ENCODE measurements at places on chromosomes 16 and 17.

DNA sequence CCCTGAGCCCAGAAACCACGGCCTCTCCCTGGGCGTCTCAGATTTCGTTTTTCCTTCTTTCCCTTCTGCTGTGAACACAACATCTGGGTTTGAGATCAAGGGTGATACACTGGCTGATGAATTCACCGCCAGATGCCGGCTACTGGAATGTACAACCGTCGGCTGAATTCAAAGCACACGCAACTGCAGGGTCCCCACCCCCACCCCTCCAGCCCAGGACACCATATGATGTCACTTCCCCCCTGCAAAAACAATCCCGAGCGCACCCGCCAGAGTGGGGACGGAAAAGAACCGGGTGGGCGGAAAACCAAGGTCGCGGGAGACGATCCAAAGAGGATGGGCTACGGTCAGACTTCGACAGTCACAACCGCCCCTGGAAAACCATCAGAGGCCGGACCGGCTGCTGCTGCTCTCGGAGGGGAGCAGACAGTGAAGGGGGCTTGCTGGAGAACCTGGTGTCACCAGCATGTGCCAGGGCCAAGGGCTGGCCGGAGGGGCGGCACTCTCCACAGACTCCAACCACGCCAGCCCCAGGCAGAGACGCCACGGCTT, 23.3 kb downstream of the CEP295NL start:
- DNase-seq = no peak

DNA sequence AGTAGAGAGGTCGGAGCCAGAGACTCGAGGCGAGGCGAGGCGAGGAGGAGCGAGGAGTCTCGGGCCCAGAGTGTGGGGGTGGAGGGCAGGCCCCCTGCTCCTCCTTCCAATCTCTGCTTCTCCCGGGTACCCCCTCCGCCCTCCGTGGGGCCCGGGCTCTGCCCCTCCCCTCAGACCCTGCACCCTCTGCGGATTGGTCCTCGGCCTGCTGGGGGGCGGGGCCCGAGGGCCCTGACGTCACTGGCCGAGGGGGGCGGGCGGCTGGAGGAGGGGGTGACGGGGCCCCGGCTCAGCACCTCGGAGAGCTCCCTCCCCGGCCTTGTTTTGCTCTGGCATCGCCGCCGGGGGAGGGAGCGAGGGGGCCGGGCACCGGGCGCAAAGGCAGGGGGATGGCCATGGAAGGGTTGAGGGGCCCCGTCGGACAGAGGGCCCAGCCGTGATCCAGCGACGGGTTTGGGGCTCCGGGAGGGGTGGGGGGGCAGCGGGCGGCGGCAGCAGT, at the start of gene RUNDC3A:
Gene RUNDC3A, plus strand, starts transcription at position 282 of the 499 bp plus-strand sequence. CDS start 232 bp downstream, outside the sequence.
- peak; percentile 60 for DNase-seq

DNA sequence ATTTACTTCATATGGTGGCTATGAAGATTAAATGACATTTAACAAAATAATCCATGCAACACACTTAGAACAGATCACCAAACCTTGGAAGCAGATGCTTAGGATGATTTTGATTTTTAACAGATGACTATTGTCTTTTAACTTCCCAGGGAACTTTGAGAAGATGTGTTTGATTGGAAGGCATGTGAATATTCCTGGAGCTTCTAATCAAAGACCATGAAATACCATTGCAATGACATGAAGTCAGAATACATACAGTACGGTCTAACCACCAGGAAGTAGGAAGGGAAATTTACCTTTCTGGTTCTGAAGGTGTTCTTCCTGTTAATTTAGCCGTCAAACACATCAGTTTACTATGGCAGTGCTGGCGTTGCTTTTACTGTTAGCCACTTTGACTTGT, 414.9 kb downstream of the TMEM114 start:
- no peak for DNase-seq

- DNase-seq = no peak
Observed at GRCh38 chr17:83054518-83055125, 24.8 kb upstream of the METRNL start.

GRCh38 chr16:89138513-89138795, 33.1 kb upstream of the CDH15 start:
- no peak for DNase-seq

DNA sequence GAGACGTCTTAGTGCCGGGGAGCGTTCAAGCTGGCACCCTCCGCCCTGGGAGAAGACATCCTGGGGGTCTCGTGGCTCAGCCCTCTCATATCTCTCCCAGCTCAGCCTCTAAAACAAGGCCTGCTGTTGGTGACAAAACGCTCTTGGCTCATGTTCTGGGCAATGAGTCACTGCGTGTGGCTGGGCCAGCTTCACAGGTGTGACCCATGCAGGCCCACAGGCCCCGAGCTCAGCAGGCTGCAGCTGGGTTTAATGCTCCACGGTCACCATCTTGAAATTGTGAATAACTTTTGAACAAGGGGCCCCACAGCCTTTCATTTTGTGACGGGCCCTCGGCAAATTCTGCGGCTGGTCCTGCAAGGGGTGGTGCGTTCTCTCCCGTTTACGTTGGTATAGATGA, 22.4 kb downstream of the GAA start:
- no peak for DNase-seq

DNA sequence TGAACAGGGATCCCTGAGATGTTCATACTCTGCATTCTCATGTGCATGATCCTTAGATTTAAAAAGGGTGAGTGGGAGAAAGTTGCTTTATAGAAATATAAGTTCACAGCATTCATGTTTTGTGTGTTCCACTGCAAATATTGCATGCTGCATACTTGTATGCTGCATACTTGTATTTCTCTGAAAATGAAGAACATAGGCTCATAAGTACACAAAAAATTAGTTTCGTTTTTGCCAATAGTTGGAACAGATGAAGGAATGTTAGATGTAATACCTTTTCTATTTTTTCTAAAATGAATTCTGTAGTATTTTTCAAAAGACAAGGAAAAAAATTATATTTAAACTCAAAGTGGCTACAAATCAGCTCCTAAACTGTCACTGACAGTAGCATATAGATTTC, 79.0 kb downstream of the NFAT5 start:
- no peak for DNase-seq

- DNase-seq = no peak
Observed at GRCh38 chr16:66469291-66469946, 42.3 kb downstream of the BEAN1 start.
